ENCODE measurements at places on chromosomes 6 and 20.

- DNase-seq, result no peak
These were observed 8.7 kb downstream of the SNX21 start for GRCh38 chr20:45842169-45842812.

- DNase-seq, result no peak
These were observed 61.1 kb downstream of the LRFN2 start for GRCh38 chr6:40526036-40526435.

GRCh38 chr6:46044881-46045617 lies 29.4 kb upstream of the CLIC5 start:
- DNase-seq, result no peak

GRCh38 chr20:10842116-10842515 lies 168.3 kb upstream of the JAG1 start:
- no peak for DNase-seq

- no peak for DNase-seq
These were observed 280.5 kb upstream of the JAG1 start for GRCh38 chr20:10954137-10954840.

- no peak for DNase-seq
These were observed 84.5 kb upstream of the FAM184A start for GRCh38 chr6:119163006-119163405.

DNA sequence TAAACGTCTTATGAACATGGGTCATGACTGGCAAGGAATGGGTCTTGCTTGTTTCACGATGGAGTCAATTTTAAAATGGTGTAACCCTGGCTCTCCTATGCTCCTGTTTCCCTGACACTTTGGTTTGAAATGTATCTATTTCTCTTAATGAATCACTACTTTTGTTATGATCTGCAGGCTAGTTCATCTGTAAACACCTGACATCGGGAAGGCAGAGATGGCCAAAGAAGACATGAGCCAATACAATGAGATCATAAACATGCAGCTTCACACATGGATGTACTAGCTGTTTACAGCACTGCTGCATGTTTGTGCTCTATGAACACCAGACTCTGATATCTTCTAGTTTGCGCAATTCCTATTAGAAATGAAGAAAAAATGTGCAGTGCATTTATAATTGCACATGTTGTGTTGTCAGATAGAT lies 11.0 kb upstream of the RAD21L1 start:
- DNase-seq, result no peak

- no peak for DNase-seq
These were observed 485.2 kb downstream of the GRIK2 start for GRCh38 chr6:101878554-101879276.

DNA sequence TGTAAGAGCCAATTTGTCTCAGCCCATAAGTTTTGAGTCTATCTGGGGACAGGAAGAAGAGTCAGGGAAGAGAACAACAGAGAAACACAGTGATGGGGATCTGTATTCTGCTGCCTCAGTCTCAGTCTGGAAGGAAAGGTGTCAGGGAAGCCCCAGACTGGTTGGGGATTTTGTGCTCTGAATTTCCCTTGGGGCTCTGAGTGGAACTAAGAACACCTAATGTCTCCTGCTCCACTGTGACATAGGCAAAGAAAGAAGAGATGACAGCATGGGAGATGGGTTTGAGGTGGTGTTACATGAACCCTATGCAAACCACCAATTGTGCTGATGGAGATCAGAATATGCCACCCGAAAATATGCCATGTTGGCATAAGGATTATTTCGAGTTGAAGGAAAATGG lies 139.5 kb upstream of the MYLIP start:
- DNase-seq, result no peak

- DNase-seq, result no peak
These were observed 13.8 kb downstream of the RNASET2 start for GRCh38 chr6:166942393-166943168.

DNA sequence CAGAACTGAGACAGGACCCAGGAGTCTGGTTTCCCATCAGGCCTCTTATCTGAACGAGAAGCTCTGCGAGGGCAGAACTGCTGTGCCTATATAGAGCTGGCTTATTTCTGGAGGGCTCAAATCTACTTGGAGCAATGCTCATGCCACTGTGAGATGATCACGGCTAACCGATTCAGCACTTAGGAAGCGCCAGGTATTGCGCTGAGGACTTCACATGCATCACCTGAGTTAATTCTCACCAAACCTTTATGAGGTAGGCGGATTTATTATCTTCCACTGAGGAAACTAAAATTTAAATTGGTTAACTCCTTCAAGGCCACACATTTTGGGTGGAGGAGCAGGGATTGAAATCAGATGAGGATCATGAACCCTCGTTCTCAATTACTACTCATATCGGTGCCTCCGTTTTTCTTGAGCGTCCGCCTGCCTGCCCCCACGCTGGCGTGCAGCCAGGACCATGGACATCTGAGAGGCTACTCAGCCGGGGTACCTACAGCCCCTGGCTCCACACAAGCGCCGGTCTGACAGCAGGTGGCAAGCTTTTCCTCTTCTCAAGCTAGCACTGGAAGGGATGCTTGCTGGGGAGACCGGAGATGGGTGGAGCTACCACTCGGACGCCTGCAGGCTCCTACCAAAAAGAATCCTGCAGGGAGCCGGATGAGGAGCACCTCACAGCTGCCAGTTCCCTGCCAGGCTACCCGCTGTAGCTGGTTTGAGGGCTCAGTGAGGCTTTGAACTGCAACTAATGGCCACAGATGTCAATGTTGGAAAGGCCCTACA lies 1.0 kb upstream of the PCIF1 start:
- peak; percentile 14 for DNase-seq

GRCh38 chr20:3166913-3167342 lies 6.4 kb downstream of the LZTS3 start:
- no peak for DNase-seq

DNA sequence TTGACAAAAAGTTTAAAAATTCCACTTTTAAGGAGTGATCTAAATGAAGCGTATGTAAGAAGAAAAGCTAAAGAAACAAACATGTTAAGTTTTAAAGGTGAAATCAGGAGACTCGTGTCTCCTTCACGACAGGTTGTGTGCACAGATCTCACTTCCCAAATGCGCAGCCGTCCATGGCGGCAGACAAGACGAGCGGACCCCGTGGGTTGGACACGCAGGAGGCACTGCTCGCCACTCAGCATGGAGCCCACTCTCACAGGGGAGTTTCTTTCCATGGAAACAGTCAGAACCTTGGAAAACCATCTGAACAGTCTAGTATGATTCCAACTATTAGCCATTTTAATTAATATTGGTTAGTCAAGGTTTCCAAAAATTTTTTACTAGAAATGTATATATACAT lies 48.9 kb downstream of the WDR27 start:
- DNase-seq, result no peak

DNA sequence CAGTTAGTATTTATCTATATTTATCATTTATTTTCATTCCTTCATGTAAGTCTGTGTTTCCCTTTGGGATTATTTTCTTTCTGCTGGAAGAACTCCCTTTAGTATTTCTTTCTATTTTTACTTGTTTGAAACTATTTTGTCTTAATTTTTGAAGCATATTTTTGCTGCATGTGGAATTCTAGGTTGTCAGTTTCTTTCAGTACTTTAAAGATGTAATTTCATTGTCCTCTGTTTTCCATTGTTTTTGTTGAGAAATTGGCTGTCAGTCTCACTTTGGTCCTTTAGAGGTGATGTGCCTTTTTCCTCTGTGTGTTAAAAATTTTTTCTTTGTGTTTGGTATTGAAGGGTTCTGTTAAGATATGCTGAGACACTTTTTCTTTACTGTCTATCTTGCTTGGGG lies 17.1 kb downstream of the RNF182 start:
- DNase-seq, result no peak

GRCh38 chr20:34915749-34916455 lies 39.5 kb downstream of the ACSS2 start:
- DNase-seq, result no peak

GRCh38 chr6:40845553-40845952 lies 193.5 kb downstream of the UNC5CL start:
- no peak for DNase-seq

GRCh38 chr6:35583893-35584688 lies 71.4 kb upstream of the TULP1 start:
- peak; percentile 54 for DNase-seq

- no peak for DNase-seq
These were observed 139.1 kb downstream of the SCML4 start for GRCh38 chr6:107684996-107685395.

Data from stimulated activated CD8-positive, alpha-beta memory T cell treated with anti-CD3 and anti-CD28 coated beads, Interleukin-15, amount 100 ng/mL, for 4 hours (primary cell).